Lung (tissue), 17 donors: ENCODE measurements at places on chromosomes 2 and 18. TPM values are rescaled to one million over a fixed set of nuclear protein-coding genes. Genes with fewer than 3 reads are reported as not detected.

DNA sequence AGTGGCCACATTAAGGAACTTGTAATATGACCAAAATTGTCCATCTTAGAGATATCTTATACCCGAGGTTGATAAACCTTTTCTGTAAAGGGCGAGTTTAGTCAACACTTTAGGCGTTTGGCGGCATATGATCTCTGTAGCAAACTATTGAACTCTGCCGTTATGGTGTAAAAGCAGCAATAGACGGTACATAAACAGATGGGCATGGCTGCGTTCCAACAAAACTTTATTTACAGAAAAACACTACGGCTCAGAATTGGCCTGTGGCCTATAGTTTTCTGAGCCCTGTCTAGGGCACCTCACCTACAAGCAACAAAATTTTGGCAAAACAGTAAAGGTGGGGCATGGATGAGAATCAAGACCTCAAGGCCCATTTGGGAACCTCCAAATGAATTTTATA, 121.9 kb upstream of the HAAO start:
- DNase-seq: no peak

DNA sequence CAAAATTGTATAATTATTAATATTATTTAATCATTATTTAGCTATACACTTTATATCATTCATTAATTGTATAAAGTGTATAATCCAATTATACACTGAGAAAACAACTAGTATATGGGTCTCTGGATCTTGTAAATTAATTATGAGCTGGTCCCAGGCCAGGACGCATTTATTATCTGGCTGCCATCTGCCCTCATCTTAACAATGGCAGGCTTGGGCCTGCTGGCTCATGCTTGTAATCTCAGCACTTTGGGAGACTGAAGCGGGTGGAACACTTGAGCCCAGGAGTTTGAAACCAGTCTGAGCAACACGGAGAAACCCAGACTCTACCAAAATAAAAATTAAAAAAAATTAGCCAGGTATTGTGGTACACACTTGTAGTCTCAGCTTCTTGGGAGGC, 502.2 kb upstream of the NRXN1 start:
- no peak for DNase-seq

DNA sequence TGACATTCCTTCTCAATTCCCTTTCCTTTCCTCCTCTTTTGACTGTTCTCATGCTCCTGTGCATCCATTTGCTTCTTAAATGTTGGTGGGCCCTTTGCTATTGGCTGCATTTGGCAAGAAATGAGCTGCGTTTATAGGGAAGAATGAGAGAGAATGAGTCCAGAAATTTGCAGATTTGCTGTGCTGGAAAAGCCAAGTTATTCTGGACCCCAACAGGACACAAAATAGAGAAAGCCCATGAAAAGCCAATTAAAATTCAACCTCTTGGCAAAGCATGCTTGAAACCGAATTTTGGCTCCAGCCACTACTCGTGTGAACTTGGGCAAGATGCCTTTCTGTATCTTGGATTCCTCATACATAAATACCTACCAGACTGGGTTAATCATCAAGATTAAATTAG, 1.3 kb upstream of the SCLY start:
- no peak for DNase-seq

DNA sequence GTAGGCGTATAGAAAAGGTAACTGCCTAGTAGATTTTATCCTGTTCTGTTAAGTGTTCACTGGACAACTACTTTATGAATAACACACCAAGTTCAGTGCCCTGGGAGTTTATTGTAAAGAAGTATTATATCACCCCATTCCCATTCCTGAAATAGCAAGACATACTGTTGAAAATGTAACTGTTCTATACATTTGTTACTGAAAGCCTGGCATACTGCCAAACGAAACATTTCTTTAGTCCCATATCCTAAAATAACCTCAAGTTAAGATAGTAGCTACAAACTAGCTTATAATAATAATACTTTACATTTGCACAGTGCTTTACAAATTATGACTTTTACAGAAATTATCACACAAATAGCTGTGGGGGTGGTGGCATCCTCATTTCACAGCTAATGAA, 25.1 kb downstream of the SPDYA start:
- peak; percentile 48 for DNase-seq

DNA sequence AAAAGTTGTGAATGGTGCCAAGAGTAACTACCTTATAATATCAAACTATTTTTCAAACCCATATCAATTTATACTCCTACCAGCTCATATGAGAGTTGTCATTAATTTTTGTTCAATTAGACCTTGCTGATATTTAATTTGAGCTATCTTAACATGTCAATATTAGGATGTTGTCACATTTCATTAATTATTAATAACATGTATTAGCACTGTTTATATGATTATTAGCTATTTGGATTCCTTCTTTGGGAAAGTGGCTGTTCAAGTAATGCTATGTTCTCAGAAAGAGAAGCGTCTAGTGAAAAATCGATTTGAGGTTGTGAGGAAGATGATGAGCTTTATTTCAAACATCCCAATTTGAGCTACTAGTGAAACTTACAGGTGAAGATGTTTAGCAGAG, 620.2 kb downstream of the KCNJ3 start:
- DNase-seq: no peak

GRCh38 chr18:61854578-61855448, 38.0 kb downstream of the RNF152 start:
- DNase-seq: no peak

- no peak for DNase-seq
Observed at GRCh38 chr18:58639751-58640427, 11.0 kb upstream of the ALPK2 start.

- DNase-seq: peak; percentile 26
Observed at GRCh38 chr2:10303181-10303693, 533 bp downstream of the HPCAL1 start.

DNA sequence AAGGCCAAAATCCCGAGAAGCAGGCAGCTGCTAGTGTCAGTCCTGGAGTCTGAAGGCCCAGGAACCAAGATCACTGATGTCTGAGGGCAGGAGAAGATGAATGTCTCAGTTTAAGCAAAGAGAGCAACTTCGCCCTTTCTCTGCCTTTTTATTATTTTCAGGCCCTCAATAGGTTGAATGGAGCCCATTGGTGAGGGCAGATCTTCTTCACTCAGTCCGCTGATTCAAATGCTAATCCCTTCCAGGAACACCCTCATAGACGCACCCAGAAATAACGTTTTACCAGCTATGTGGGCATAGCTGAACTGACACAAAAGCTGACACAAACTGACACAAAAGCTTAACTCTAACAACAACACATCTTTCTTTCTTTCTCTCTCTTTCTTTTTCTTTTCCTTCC, 78.0 kb upstream of the KCNJ3 start:
- no peak for DNase-seq

- DNase-seq: no peak
Observed at GRCh38 chr2:128389388-128390086, 70.9 kb upstream of the HS6ST1 start.

GRCh38 chr2:147223119-147223518, 621.7 kb upstream of the ACVR2A start:
- DNase-seq: no peak

- no peak for DNase-seq
Observed at GRCh38 chr18:4351005-4351404, 104.1 kb downstream of the DLGAP1 start.

DNA sequence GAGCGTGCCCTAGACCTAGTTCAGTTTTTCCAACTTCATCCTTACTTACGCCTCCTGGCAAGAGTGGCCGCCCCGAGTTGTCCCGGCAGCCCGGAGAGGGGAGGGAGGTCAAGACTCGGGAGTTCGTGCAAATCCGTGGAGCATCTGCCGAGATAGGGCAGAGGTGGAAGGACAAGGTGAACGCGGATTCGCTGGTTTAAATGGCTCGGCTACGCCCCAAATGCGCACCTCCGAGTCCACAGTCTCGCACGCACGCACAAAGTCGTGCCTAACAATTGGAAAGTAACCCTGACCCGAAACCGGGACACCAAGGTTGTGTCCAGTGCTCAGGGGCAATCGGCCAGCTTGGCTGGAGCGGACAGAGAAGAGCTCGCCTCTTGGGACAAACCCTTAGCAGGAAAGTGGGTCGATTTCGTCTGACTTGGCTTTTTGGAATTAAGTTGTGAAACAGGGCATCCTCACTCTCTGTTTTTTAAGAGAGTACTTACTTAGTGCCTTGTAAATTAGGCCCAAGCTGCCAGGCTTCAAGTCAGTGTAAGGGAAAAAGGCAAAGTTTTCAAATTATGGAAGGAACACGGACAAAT, 726 bp upstream of the SS18 start:
- DNase-seq: no peak

DNA sequence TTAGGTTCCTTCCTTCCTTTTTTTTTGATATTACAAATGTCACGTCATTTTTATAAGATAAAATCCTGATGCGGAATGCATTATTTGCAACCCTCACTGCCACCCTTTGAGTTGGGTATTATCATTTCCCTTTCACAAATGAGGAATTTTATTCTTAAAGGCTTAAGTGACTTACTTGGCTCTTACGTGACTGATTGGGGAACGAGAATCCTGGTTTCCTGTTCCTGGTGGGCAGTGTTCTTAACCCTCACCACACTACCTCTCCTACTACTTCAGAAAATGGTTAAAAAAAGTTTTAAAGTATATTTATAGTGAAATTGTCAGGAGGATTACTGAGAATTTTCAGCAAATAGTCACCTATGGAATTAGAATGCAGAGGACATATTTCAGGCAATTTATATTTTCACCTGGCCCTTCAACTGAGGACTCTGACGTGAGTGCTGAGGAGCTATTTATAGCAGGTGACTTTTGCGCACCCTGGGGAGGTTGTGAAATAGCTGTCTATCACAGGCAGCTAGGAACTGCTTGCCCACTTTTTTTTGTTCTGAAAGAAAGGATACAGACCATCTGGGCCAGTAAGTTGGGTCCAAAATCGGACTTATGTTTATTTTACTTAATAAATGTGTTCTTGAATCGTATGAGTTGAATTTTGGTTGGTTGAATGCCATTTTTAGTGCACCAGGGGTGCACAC, 18.7 kb upstream of the RASGRP3 start:
- DNase-seq: peak; percentile 79

DNA sequence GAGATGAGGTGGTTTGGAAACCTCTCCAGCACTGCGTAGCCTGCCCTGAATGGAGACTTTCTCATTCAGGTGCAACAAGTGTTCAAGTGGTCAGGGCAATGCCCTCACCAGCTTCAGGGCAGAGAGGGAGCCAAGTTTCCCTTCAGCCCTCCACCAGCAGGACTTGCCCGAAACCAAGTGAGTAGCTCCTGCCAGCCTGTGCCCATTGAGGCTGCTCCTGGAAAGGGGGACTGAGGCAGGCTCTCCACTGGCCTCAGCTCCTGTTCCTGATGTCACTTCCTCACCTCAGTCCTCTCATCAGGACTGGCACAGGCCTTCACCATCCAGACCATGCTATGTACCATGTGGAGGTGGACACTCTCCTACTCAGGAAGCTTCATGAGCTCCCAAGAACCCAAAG, 94.6 kb downstream of the CELF4 start:
- DNase-seq: no peak

DNA sequence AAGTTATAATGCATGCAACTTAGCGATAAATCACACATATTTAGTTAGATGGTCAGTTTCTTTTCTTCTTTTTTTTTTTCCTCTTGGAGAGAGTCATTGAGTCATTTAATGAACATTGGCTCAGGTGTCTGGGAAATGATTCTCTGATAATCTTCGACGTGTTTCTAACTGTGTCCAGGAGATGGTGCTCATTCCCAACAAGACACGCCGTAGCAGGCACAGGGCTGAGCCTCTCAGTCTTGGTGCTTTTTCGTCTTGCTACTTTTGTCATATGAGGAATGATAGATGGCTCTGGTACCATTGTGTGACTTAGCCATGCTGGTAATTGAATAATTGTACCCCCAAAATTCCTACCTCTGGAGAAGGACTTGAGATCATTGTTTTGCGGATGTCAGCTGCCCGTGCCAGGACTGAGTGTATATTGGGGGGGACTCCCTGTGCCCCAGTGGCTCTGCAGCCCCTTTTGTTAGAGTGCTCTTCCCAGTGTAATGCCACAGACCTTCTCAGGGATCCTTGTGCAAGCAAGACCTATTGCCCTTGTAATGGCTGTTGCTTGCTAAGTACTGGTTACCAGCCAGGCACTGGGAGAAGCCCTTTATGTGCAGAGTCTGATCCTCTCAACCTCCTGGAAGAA, 107.6 kb upstream of the CYRIA start:
- peak; percentile 72 for DNase-seq

DNA sequence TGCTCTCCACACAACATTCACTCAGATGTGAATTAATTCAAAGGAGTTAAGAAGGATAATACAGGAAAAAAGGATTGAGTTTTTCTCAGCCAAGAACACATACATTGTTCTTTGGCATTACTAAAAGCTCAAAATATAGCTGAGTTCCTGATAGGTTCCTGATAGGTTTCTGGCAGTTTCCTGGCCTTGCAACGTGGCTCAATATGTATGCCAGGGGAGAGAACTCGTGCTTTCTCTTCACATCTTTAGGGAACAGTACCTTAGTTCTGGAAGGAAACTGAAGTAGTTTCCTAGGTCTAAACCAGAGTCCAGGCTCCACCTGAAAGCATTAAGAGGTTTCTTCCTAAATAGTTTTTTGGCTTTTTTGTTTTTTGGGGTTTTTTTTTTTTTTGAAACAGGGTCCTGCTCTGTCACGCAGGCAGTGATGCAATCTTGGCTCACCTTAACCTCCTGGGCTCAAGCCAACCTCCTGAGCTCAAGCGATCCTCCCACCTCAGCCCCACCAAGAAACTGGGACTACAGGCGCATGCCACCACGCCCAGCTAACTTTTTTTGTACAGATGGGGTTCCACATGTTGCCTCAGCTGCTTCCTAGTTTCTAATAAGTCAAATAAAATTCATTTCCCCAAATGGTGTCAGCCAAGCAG, 42.8 kb downstream of the ESCO1 start:
- DNase-seq: no peak

DNA sequence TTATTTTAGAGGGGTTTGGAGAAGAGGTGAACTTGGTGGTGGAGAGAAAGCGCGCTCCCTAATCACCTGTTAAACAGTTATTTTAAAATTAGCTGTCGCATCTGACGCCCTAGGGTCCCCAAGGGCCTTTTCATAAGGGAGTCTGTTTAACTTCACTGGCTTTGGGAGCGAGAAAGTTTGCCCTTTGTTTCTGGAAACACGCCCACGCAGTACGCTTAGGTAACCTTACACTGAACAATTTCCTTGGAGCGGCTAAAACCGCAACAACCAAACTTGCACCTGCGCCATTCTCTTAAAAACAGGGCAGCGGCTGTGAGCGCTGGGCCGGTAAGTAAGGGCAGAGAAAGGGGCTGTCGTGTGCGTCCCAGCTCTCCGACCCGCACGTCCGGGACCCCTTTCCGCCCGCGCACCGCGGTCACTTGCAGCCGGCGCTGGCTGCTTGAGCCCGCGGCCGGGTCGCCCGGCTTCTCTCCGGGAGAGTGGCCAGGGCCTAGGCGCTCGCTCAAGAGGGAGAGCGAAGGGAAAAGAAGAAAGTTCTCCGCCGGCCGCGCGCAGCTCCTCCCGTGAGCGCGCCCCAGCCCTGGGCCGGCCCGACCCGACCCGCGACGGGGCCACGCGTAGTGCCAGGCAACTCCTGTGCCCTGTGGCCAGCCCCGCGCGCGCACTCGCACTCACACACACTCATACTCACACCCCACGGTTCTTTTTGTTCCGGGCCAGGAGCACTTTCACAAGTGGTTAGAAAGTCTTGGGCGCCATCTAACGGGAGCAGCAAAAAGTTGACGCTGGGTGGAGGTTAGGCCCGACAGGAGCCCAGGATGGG, 19.2 kb downstream of the POU3F3 start:
- DNase-seq: peak; percentile 82

Gene SLC9A2
- 0.09 TPM for polyA plus RNA-seq

Gene ALLC
- not detected for polyA plus RNA-seq

Gene DPP4
- polyA plus RNA-seq: 7.2 TPM

Gene WNT6
- polyA plus RNA-seq: 0.08 TPM

Gene SP140L
- polyA plus RNA-seq: 15.2 TPM

Gene OSR1
- polyA plus RNA-seq: 23.3 TPM

Gene ZNF396
- 2.4 TPM for polyA plus RNA-seq

Gene CD8B
- polyA plus RNA-seq: 2.1 TPM

Gene DSEL
- polyA plus RNA-seq: 1.4 TPM

Gene RPIA
- polyA plus RNA-seq: 18.4 TPM
